ENCODE measurements at places on chromosomes 7 and 10.

- no peak for DNase-seq
Measured at GRCh38 chr7:84112771-84113170, 81.8 kb downstream of the SEMA3A start.

DNA sequence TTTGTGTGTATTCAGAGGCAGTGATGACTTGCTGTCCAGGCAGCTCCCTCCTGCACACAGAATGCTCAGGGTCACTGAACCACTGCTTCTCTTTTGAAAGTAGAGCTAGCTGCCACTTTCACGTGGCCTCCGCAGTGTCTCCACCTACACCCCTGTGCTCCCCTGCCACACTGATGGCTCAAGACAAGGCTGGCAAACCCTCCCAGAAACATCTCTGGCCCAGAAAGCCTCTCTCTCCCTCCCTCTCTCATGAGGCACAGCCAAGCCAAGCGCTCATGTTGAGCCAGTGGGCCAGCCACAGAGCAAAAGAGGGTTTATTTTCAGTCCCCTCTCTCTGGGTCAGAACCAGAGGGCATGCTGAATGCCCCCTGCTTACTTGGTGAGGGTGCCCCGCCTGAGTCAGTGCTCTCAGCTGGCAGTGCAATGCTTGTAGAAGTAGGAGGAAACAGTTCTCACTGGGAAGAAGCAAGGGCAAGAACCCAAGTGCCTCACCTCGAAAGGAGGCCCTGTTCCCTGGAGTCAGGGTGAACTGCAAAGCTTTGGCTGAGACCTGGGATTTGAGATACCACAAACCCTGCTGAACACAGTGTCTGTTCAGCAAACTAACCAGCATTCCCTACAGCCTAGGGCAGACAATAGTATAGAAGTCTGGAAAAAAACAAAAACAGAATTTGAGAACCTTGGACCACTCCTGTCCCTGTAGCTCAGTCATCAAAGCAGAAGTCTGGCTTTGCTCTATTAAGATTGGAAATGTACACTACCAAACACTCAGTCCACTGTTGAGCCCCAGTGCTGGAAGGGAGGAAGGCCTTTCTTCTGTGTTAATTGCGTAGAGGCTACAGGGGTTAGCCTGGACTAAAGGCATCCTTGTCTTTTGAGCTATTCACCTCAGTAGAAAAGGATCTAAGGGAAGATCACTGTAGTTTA lies 15.8 kb downstream of the SCD start:
- DNase-seq = no peak

DNA sequence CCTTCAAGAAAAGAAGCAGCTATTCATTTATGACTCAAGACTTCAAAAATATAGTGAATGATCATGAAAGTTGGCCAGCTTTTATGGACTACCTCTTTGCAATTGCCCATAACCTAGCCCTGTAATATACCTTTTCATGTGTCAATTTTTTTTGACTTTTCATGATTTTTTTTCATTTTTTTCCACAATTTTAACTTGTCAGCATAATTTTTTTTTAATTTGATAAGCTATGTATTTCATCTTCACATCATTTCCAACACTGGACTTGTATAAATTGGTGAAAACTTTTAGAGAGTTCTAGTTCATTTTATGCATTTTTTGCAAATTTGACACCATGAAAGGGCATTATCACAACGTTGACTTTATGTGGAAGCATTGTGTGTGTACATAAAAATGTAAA lies 220.8 kb upstream of the NFE2L3 start:
- no peak for DNase-seq

DNA sequence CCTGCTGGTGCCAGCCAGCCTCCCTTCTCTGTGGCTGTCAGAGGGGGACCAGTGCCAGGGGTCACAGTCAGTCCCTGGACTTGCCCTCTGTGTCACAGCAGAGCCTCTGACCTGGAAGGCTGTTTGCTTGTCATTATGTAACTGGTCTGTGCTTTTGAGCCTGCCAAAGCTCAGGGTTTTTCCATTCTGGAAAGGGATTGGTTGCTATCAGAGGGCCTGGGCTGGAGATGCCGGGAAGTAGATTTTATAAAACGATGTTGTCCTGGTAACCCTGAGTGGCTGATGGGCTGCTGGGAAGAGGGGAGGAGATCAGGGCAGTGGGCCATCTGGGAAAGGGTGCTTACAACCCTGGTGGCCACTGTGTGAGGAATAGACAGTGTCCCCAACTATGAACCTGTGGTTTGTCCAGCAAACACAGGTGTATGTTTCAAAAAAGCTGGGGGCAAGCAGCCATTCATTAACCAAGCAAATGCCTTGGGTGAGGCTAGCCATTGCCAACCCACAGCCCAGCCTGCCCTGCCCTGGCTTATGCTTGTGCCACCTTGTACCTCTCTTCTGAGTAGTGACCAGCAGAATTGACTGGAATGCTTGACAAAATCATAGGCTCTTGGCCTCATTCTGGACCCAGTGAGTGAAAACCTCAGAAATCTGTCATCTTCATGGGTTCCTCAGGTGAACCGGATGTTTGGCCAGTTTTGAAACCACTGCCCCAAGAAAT lies 21.6 kb downstream of the SFTPD start:
- DNase-seq = peak; percentile 20

DNA sequence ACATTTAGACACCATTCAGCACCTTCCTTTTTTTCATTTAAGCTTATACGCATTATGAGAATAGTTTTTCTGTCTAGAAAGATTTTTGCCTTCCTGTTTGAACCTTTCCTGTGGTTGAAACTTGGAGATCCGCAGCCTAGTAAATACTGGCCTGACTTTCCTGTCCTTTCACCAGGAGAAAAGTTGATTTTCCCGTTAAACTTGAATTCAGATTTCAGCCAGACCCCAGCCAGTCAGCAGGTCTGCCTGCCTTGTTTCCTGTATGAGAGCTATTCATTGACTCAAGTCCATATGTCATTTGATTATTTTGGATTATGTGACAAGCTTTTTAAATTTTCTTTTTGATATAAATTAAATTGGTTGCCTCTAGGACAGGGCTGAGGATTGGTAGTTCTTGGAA lies 71.5 kb downstream of the EVX1 start:
- DNase-seq = no peak

DNA sequence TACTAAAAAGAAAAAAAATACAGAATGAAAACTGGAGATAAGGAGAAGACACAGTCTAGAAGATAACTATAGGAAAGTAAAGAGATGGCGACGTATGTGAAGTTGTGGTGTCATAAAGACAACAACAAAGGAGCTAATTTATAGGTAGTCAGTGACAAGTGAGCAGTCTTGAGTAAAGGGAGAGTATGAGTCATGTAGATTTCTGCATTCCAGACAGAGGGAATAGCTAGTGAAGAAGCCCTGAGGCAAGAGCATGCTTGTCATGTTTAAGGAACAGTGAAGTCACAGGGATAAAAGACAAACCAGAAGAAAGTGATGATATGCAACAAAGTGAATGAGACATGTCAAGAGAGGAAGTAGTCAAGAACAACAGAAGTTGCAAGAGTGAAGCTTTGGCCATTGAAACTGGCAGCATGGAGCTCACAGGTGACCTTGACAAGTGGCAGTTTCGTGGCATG lies 2.3 kb upstream of the MIOS start:
- DNase-seq = no peak

GRCh38 chr7:46245586-46246111 lies 324.6 kb upstream of the IGFBP3 start:
- DNase-seq = no peak

DNA sequence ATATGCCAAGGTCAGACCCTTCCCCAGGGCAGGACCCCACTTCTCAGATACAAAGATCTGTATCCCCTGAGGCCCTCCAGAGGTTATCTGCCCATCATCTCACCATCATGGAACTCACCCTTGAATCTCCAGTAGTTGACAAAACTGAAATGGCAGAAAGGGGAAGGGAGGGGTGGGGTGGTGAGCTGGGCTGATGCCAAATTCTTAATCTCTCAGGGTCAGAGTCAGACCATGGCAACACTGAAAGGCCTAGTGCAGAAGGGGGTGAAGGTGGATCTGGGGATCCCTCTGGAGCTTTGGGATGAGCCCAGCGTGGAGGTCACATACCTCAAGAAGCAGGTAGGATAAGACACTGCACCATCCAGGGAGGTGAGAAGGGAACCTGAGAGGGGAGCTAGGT lies 3.1 kb downstream of the CNPY4 start:
- no peak for DNase-seq

GRCh38 chr10:131085091-131085860 lies 226.2 kb downstream of the TCERG1L start:
- DNase-seq = peak; percentile 53

- DNase-seq = no peak
Measured at GRCh38 chr7:138359870-138360559, 100.0 kb upstream of the TRIM24 start.

Measured in activated naive CD4-positive, alpha-beta T cell treated with anti-CD3 and anti-CD28 coated beads, Interleukin-2, amount 50 U/mL, for 72 hours (primary cell).